Effector memory CD4-positive, alpha-beta T cell (primary cell): ENCODE measurements at places on chromosomes 3 and 15.

DNA sequence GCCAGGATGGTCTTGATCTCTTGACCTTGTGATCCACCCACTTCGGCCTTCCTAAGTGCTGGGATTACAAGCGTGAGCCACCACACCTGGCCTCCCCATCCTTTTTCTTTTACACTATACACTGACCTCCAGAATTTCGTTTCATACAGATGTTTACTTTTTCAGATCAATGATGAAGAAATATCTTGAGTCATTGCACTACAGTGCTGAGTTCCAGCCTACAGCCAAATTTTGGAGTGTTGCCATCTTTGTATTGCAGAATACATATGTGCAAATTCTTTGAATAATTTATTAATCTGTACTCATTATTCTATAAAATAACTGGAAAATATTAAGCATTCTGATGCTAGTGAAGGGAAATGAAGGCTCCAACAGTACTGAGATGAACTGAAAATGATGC, 12.5 kb downstream of the ZPLD1 start:
- DNase-seq: no peak

DNA sequence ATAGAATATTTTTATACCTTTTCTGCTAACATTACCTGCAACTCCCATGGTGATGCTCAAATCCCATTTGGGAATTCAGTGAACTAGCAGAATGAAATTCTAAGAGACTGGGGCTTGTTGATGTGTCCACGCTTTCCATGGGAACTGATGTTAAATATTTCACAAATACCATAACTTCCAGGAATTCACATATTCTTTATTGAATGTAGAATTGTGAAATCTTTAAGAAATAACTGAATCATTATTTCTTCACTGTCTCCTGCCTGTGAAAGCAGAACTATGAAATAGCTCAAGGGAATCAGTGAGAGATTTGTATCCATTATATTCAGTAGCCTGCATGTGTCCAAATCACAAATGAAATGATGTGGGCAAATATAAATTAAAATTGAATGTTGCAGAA, 130.8 kb downstream of the SERPINI1 start:
- no peak for DNase-seq

DNA sequence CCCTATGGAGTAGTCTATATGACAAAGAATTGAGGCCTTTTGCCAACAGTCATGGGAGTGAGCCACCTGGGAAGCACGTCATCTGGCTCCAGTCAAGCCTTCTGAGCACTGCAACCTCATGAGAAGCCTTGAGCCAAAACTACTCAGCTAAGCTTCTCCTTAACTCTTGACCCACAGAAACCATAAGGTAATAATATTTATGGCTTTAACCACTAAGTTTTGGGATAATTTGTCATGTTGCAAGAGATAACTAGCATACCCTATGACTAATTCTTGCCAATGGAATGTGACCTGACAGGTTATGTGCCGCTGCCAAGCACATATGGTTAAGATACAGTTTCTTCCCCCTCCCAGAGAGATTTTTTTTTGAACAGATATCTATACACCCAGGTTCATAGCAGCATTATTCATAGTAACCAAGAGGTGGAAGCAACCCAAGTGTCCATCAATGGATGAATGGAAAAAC, 11.8 kb upstream of the SLC6A11 start:
- DNase-seq: no peak

DNA sequence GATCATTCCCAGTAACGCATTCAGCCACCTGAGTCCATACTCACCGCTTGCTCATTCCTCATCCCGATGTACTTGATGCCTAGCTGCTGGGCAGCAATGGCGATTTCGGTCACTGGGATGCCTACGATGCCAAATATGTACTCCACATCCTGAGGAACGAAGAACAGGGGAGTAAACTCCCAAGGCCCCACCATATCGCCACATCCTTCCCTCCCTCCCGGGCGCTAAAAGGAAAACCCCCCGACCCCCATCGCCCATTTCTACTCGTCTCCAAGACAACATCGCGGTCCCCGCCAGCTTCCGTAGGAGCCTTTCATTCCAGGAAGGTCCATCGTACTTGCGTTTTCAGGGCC, 347 bp downstream of the HACL1 start:
- DNase-seq: no peak

DNA sequence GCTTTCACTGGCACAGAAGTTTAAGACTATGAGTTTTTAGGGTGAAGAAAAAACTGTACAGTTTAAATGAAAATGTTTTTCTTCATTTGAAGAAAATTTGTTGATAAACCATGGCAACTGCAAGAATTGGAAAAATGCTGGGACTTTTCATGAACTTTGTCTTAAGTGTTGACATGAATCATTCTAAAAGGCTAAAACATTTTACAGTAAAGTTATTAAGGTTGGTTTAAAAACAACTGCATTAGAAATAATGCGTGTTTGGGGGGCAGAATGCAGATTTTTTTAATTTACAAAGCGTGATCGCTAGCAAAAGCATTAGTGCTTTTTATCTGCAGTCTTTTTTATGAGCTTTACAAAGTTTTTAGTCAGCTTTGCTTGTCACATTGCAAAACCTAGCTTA, 601.9 kb upstream of the TGFBR2 start:
- DNase-seq: no peak

DNA sequence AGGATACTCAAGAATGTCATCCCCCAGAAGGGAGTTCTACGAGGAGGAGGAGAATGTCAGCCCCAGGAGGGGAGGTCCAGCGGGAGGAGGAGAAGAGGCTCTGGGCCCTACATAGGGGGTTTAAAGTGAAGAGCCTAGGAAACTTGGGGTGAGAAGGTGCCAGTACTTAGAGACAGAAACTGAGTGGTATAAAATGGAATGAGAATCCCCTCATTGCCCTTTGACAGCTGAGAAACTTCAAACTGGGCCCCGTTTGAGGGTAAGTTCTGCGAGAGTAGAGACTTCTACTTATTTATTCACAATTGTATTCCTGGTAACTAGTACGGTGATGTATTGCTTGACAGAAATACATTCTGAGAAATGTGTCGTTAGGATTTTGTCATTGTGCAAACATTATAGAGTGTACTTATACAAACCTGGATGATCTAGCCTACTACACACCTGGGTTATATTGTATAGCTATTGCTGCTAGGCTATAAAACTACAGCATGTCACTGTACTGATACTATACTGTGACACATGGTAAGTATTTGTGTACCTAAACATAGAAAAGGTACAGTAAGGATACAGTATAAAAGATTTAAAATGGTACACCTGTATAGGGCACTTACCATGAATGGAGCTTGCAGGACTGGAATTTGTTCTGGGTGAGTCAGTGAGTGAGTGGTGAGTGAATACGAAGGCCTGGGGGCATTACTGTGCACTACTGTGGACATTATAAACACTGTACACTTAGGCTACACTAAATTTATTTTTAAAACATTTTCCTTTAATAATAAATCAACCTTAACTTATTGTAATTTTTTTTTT, 62.0 kb downstream of the TSC22D2 start:
- DNase-seq: no peak

- DNase-seq: no peak
Observed at GRCh38 chr3:61667383-61667782, 106.0 kb downstream of the PTPRG start.

DNA sequence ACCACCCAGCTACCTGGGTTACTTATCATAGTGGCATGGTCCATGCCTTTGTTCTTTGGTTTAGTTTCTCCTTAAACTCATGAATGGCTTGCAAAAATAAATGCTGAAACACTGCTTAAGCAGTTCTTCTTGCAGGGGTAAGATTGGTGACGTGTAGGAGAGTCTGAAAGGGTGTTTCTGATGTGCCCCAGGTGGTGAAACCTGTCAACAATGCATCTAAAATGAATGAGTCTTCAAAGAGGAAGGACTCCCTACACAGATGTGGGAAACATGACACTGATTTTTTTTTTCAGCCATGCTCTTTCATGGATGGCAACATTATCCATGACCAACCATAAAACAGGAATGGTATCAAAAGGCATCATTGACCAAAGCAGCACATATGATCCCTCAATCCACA, 72.0 kb downstream of the KCNH8 start:
- no peak for DNase-seq
